Stimulated activated CD8-positive, alpha-beta memory T cell treated with anti-CD3 and anti-CD28 coated beads, Interleukin-12 subunit alpha, Interleukin-12 subunit beta, amount 100 ng/mL, for 1 hour (primary cell): ENCODE measurements at places on chromosomes 1 and 21.

GRCh38 chr1:94012708-94013366 lies 103.6 kb upstream of the GCLM start:
- no peak for DNase-seq

- no peak for DNase-seq
Observed at GRCh38 chr1:172180501-172181285, 239.8 kb upstream of the C1orf105 start.

- no peak for DNase-seq
Observed at GRCh38 chr1:171983584-171983983, 142.3 kb downstream of the DNM3 start.

DNA sequence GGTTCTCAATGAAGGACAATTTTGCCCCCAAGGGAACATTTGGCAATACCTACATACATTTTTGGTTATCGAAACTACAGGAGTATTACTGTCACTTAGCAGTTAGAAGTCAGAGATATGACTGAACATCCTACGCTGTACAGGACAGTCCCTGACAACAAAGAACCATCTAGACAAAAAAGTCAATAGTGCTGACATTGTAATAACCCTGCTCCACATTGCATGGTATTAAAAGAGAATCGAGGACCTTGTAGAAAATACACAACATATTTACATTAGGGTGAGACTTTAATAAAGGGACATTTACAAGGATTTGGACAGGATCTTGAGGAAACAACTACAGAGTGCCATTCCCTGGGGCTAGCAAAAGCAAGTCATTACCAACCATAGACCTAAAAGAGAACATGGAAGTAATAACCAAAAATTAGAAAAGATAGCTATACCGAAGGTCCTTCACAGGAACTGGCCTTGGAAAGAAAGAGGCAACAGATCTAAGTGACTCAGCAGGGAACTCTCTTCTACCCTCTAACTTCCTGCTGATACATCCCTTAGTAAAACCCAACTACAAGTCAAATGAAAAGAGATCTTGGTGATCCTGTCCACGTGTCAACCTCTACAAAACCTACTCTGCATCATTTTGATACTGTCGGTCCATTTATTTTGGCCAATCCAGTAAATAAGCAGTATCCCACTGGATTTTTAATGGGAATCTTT lies 40.2 kb downstream of the ANGPTL3 start:
- DNase-seq = no peak

DNA sequence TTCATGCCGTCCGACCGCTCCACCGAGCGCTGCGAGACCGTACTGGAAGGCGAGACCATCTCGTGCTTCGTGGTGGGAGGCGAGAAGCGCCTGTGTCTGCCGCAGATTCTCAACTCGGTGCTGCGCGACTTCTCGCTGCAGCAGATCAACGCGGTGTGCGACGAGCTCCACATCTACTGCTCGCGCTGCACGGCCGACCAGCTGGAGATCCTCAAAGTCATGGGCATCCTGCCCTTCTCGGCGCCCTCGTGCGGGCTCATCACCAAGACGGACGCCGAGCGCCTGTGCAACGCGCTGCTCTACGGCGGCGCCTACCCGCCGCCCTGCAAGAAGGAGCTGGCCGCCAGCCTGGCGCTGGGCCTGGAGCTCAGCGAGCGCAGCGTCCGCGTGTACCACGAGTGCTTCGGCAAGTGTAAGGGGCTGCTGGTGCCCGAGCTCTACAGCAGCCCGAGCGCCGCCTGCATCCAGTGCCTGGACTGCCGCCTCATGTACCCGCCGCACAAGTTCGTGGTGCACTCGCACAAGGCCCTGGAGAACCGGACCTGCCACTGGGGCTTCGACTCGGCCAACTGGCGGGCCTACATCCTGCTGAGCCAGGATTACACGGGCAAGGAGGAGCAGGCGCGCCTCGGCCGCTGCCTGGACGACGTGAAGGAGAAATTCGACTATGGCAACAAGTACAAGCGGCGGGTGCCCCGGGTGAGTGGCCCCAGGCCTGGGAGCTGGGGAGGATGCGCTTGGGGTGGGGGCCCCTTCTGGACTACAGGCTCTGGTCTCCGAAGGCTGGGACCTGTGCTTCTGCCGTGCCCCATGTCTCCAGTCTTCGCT lies 1.1 kb downstream of the SKI start:
- DNase-seq = peak; percentile 27

DNA sequence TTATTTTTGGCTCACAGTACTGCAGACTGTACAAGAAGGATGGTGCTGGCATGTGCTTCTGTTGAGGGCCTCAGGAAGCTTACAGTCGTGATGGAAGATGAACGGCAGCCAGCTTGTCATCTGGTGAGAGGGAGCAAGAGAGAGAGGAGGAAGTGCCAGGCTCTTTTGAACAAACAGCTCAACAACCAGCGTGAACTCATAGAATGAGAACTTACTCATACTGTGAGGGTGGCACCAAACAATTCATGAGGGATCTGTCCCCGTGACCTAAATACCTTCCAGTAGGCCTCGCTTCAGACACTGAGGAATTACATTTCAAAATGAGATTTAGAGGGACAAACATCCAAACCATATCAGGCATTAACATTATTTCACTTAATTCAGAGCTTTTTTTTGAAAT lies 84.7 kb downstream of the PKN2 start:
- no peak for DNase-seq

DNA sequence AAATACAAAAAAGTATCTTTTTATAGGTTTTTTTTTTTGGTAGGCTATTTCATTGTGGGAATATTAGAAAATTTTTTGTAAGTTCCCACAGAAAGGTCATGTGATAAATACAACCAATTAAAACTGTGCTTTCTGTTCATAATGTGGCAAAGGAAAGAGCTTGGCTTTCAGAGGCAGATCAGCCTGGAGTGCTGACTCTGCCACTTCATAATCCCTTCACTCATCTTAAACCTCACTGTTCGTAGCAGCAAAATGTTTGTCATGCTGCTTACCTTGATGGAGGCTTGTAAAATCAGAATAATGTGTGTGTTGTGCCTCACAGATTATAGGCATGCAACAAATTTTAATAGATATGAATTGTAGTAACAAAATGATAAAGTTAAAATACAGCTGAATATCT lies 176.8 kb downstream of the ZP4 start:
- no peak for DNase-seq

DNA sequence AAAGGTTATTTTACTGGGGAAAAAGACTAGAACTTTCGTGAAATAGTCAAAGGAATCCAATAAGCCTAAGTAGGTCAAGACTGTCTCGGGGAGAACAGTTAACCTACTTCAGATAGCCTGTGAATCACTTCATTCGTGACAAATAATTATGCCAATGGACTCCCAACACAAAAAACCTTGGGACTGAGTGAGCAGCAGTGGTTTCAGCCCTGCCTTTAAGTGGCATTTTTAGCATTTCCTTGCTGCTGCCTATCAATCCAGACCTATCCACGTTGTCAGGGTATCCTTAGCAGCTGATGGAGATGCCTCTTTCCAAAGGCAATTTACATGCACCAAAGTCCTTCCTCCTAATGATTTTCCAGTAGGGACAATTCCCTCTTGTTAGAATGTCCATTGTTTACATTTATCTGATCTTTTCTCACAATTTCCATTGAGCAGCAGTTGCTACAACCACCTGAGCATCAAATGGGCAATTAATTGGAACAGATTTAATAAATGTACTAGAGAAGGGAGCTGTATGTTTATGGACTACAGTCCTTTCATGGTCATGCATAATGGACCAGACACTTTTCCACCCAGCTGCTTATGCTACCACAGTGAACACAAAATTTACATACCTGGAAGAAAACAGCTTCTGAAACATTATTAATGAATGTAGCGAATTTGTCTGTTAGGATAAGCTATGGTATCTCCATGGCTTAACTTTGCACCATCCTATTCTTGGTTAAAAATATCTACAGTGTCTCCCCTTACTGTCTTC lies 75.8 kb downstream of the TM2D1 start:
- DNase-seq = no peak

DNA sequence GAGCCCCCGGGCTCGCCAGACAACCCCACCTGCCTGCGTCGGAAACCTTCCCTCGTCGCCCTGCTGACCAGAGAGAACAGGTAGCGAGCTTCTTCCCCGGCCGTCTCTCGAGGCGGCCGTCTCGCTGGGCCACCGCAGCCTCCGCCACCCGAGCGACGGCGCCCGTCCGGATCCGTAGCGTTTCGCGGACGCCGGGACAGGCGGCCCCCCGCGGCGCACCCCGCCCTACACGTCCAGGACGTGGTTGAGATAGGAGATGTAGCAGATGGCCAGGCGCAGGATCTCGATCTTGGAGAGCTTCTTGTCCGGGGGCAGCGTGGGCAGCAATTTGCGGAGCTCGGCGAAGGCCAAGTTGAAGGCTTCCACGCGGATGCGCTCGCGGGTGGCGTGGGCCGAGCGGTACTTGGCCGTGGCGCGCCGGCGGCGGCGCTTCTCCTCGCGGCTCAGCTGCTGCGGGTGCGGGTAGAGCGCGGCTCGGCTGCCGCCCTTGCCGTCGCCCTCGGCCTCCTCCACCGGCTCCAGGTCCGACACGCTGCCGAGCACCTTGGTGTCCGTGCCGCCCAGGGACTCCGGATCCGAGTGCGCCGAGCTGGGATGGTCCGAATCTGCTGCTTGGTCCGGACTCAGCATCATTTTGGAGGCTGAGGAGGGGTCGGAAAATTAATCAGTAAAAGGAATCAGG lies 3.0 kb downstream of the NHLH2 start:
- DNase-seq = no peak

DNA sequence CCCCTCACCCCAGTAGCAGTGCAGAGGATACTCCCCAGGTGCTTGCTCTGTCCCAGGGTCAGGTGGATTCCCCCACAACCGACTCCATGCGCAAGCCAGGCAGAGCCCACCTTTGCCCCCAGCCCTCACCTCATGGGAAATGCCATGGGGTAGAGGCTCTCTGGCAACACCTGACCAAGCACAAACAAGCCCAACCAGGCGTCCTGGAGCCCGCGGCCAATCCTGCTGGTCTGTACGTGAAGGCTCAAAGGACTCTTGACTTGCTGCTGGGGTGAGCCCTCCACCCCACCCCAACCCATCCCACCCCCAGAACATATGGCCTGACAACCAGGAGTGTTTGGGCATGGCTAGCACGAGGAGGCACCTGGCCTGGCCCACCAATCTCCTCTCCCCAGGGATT lies 1.8 kb downstream of the ADGRB2 start:
- no peak for DNase-seq

DNA sequence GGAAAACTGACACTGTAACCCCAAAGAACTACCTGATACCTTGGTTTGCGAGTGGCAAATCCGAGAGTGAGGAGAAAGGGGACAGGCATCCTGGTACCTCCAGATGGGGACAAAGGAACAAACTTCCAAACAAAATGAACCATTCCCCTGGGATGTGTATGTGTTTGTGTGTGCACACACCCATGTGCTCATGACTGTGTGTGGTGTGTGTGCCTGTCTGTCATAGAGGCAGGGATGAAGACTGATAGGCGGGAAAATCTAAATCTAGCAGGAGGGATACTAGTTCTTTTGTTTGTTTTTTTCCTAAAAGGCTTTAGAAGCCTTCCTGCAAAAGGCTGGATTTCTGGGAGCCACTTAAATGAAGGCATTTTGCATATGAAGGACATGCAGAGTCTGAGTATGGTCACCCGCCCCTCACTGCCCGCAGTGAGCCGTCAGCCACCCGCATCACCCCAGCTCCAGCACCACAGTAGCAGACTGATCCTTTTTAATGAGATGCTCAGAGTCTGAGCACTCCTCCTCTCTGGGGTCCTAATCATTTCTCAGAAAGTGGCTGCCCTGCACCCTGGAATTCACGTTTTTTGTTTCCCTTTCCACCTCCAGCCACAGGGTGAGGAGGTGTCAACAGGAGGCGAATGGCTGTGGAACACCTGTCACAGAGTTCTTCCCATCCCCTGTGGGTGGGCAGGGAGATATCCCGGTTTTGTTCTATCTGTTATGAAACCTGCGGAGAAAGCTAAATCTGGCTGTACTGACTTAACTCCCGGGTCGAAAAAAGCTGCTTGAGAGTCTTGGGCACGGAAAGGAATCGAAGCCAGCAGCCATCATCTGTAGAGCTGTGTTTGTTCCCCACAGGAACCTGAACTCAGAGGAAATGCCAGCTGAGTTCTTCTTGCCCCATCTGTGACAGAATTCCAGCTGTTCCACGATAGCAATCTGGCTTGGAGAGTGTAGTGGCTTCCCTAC lies 34.9 kb downstream of the UTP25 start:
- no peak for DNase-seq

DNA sequence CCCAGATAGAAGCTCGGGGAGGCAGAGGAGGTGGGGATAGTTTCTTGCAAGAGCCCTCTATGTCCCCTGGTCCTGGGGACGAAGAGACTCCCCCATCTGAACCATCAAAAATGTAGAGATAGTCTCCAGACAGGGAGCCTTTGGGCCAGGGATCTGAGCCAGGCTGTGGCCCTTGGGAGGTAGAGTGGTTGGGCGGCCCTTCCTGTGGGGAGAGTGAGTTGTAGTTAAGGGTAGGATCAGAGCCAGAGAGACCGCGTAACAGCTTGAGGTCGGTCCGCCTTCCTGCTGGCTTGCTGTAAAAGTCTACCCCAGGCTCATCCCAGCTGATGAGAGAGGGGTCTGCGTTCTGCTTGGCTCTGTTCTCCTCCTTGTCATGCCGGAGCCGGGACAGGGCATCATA lies 25.3 kb downstream of the PIK3C2B start:
- DNase-seq = no peak

DNA sequence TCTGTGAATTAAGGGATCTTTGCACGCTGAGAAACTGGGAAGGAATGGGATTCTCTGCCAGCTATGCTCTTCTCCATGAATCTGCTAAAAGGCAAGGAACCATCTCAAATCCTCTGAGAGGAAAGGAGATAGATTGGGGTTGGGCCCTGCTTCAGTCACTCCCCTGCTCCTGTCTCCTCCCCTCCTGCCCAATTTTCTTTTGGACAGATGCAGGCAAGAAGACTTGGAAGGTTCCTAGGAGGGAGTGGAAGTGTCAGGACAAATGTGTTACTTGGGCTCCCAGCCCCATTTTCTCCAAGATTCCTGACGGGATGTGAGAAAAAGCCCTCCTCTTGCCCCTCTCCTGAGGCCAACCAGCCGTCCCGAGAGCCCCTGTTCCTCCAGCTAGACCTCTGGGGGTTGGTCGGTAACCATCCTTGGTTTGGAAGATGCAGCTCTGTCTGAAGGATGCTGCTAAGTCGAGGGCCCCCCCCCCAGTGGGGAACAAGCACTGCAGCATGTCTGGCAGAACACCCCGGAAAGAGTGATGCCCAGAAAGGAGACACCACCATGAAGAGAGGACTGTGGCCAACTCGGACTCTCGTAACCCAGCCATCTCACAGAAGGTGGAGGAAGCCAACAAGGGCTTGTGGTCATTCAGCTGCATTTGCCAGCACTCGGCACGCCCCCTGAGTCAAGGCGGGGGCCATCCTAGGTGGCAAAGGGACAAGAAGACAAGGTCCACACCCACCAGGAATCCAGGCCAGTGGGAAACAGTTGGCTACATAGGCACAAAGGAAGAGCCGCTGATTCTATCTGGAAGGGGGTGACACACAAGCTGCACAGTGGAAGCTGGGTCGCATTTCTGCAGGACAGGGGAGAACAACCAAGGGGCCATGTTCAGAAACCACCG lies 43.7 kb downstream of the CDK18 start:
- DNase-seq = no peak

GRCh38 chr1:40332695-40333094 lies 15.6 kb upstream of the COL9A2 start:
- no peak for DNase-seq
